ENCODE measurements at places on chromosomes 5 and 9. TPM values are rescaled to one million over a fixed set of nuclear protein-coding genes. Genes with fewer than 3 reads are reported as not detected.

The HDAC3 gene
- 35.5 TPM for total RNA-seq

The SUSD3 gene
- 0.16 TPM for total RNA-seq

The FAM13B gene
- 24.5 TPM for total RNA-seq

The WDR70 gene
- total RNA-seq, result 30.8 TPM

The LIX1 gene
- total RNA-seq, result not detected

The POLR3G gene
- 8.5 TPM for total RNA-seq

The C5orf58 gene
- total RNA-seq, result not detected

The CHSY3 gene
- total RNA-seq, result 2.6 TPM

The GPX8 gene
- total RNA-seq, result 35.9 TPM

The LAMC3 gene
- 0.50 TPM for total RNA-seq

The SAXO1 gene
- total RNA-seq, result under 0.01 TPM

The PDZD2 gene
- 7.0 TPM for total RNA-seq

The SPINK7 gene
- not detected for total RNA-seq

The CRB2 gene
- not detected for total RNA-seq

The LYRM7 gene
- total RNA-seq, result 4.6 TPM

The SLC34A3 gene
- total RNA-seq, result not detected

The FOXD1 gene
- 0.16 TPM for total RNA-seq

The LCN10 gene
- total RNA-seq, result 0.13 TPM

The IRX1 gene
- not detected for total RNA-seq

The C5orf63 gene
- 1.6 TPM for total RNA-seq

The UBAC1 gene
- total RNA-seq, result 36.4 TPM

The CSF2 gene
- 1.3 TPM for total RNA-seq

The KLF9 gene
- total RNA-seq, result 26.4 TPM

The SCGB3A1 gene
- 0.32 TPM for total RNA-seq

The AK3 gene
- total RNA-seq, result 33.5 TPM

The PCDHA9 gene
- 0.06 TPM for total RNA-seq

The ZNF454 gene
- 0.69 TPM for total RNA-seq

The EGFL7 gene
- total RNA-seq, result 374 TPM

The PCDHGA10 gene
- total RNA-seq, result 2.1 TPM

The NEUROG1 gene
- total RNA-seq, result not detected

The SNAPC4 gene
- total RNA-seq, result 4.5 TPM

The C9 gene
- 0.57 TPM for total RNA-seq

The CER1 gene
- total RNA-seq, result not detected

The TAF11L12 gene
- not detected for total RNA-seq

The CXCL14 gene
- not detected for total RNA-seq

The PCDHA2 gene
- total RNA-seq, result 0.06 TPM

The TEX48 gene
- total RNA-seq, result not detected

The GNA14 gene
- total RNA-seq, result 2.6 TPM

The TRIP13 gene
- 25.1 TPM for total RNA-seq

The BARX1 gene
- total RNA-seq, result not detected

The FOXD4 gene
- total RNA-seq, result 0.25 TPM

The CCDC187 gene
- total RNA-seq, result not detected

The TTC23L gene
- not detected for total RNA-seq

The UBE2QL1 gene
- total RNA-seq, result not detected

The DAB2 gene
- 43.9 TPM for total RNA-seq

The ELAVL2 gene
- 1.3 TPM for total RNA-seq

The UAP1L1 gene
- 23.3 TPM for total RNA-seq

The NRG2 gene
- 0.57 TPM for total RNA-seq

The KLF4 gene
- 1.6 TPM for total RNA-seq

The CATSPER3 gene
- not detected for total RNA-seq

The STK10 gene
- total RNA-seq, result 70.0 TPM

The ARL14EPL gene
- not detected for total RNA-seq

The FOXD4L4 gene
- total RNA-seq, result 0.38 TPM
